CD4-positive, alpha-beta memory T cell (primary cell): ENCODE measurements at places on chromosomes 11 and 22. TPM values are rescaled to one million over a fixed set of nuclear protein-coding genes. Genes with fewer than 3 reads are reported as not detected.
A peak's percentile ranks its signal among the peaks of the same experiment; 100 is the strongest.

DNA sequence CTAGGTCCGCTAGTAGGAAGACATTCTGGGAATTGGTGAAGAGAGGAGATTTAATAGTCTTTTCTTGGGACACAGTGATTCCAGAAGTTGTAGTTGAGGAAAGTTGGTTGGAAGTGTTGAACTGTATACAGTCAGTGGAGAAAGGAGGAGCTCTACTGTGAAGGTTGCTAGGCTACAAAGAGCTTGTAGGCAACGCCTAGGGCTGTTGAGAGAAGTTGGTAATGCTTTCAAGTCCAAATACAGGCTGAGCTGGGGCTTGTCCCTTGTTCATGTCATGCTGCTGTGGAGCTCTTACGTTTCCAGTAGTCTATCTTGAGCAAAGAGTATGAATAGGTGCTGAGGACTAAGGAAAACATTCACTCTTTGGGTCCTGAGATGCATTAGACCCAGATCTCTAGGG lies 1.1 kb downstream of the TBCEL start:
- DNase-seq: no peak

DNA sequence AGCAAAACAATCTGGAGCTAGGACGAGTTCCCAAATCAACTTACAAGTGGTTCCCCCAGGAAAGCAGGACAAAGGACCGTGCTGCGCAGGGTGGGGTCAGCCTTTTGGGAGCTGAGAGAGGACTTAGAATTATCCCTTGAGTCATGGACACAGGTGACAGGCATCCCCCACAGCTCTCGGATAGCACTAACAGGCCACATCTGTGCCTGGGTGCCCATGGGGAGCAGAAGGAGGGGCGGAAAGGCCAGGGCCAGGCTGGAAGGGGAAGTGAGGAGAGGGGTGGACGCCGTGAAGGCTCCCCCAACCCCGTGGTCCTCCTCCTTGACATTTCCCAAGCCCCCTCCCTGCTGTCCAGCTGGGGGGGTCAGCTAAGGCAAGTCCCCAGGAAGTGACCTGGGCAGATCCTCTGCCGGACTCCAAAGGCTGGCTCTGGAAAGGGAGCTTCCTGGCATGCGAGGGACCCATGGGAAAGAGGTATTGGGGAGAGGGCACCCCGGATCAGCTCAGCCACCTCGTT lies 31.6 kb upstream of the A4GALT start:
- DNase-seq: no peak

GRCh38 chr22:28620244-28620922 lies 59.3 kb downstream of the TTC28 start:
- no peak for DNase-seq

The SYCE3 gene
- 0.83 TPM for polyA plus RNA-seq

- no peak for DNase-seq
Observed at GRCh38 chr11:115778928-115779650, 274.9 kb upstream of the CADM1 start.

The C2CD3 gene
- polyA plus RNA-seq: 11.0 TPM

GRCh38 chr11:108568195-108568858 lies 25.2 kb downstream of the EXPH5 start:
- no peak for DNase-seq

- DNase-seq: no peak
Observed at GRCh38 chr11:123945132-123945531, 1.5 kb upstream of the OR6T1 start.

GRCh38 chr22:23796461-23796860 lies 9.7 kb downstream of the SMARCB1 start:
- DNase-seq: no peak

DNA sequence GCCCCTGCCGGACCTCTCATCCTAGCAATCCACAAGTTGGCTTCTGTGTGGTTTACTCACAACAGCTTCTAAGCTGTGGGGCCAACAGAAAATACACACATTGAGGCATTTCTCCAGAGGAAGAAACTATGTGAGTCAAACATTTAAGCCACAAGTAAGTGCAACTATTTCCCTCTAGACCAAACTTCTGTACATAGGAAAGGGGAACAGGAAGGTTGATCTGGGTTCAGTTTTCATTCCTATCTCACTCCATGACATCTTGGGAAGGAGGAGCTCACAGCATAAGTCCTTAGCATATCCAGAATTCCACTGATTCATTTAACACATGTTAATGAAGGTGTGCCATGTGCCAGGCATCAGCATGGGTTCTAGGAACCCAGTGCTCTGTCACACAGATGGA lies 72.8 kb upstream of the PICALM start:
- no peak for DNase-seq

GRCh38 chr22:27982106-27982505 lies 63.0 kb upstream of the PITPNB start:
- no peak for DNase-seq

DNA sequence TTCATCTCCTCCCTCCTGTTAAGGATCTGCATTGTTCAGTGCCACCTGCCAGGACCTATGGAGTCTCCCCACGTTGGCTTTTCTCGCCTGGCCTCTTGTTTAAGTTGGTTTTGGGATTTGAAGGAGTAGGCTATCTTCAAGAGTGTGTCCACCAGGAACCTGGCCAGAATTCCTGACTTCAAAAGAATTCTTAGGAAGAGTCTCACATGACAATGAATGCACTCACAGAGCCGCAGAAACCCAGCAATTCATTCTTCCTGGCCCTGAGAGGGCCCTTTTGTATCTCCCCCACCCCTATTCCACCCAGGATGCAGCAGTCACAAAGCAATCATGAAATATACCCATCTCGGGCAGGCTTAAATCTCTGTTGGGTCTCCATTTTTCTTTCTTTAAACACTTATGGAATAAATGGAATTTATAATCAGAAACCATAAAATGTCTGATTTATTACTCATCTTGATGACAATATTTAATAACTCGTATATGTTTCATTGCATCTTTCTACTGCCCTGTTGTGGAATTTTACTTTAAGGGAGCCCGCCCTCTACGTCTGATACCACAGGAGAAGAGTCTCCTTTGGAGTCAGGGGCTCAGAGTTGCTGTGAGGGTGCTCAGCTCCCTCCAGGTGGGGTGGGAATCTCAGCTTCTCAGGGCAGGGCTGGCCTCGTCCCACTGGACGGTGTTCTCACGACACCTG lies 507.0 kb downstream of the NTM start:
- DNase-seq: no peak

DNA sequence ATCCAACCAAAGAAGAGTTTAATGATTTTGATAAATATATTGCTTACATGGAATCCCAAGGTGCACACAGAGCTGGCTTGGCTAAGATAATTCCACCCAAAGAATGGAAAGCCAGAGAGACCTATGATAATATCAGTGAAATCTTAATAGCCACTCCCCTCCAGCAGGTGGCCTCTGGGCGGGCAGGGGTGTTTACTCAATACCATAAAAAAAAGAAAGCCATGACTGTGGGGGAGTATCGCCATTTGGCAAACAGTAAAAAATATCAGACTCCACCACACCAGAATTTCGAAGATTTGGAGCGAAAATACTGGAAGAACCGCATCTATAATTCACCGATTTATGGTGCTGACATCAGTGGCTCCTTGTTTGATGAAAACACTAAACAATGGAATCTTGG lies 23.9 kb downstream of the KDM4D start:
- DNase-seq: no peak

DNA sequence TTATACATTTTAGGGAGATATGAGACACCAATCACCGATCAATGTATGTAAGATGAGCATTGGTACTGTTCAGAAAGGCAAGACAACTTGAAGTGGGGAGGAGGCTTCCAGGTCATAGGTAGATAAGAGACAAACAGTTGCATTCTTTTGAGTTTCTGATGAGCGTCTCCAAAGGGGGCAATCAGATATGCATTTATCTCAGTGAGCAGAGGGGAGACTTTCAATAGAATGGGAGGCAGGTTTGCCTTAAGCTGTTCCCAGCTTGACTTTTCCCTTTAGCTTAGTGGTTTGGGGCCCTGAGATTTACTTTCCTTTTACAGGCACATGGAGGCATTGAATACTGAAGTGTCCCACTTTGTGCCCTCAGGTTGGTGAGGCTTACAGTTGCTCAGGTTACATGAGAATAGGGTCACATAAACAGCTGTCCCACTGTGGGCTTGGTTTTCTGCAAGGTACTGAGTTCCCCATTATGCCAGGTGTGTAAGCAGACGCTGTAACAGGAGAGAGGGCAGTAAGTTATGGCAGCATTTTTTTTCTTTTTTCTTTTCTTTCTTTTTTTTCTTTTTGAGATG lies 129.8 kb upstream of the SERPIND1 start:
- no peak for DNase-seq

DNA sequence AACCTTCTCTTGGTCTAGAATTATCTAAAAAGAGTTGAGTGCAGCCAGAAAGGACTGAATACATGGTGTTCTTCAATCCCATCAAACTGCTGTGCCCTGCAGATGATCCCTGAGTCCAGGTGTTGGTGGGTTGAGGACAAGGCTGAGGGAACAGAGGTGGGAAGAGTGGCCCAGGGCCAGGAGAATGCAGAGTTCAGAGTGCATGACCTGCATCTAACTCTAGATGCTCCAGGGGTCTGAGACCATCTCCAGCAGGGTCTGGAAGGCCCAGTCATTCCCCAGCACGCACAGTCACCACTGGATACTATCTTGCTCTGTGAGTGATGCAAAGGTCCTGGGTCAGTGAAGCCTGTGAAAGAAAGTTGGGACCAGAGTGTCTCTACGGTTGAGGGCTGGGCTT lies 2.1 kb upstream of the VPREB1 start:
- no peak for DNase-seq

DNA sequence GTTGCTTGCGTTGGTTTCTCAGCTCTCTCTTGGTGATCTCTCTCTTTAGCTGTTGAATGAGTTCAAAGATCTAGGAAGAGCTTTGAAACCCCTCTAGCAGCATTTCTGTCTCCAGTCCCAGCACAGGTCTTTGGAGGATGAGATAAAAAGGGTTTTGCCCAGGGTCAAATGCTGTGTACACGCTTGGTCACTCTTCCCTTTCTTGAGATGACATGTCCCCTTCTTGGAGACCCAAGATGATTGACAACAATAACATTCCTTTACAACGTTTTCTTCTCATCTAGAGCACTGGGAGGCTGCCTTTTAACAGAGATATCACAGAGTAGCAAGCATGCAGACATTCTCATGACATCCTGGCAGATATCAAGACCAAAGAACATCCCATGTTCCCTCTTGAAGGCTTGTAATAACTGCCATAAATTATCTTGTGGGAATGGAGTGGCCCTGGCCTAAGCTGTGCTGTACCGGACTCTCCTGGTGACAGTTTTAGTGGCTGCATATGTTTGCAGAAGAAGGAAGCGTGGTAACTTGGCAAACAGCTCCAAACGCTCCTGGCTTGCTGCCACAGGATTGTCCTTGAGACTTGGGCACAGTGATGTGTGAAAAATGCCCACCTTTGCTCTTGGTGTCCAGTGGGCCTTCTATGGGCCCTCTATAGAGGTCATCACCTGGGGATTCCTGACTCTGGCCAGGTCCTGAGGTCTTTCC lies 107.8 kb downstream of the PTPRJ start:
- no peak for DNase-seq

The UBQLNL gene
- polyA plus RNA-seq: not detected

GRCh38 chr22:39287076-39287725 lies 32.2 kb downstream of the RPL3 start:
- DNase-seq: no peak

- no peak for DNase-seq
Observed at GRCh38 chr22:46797355-46797754, 34.9 kb downstream of the TBC1D22A start.

GRCh38 chr11:46047520-46047919 lies 73.7 kb downstream of the PHF21A start:
- no peak for DNase-seq

GRCh38 chr22:42335839-42336378 lies 65.5 kb upstream of the TCF20 start:
- DNase-seq: no peak

DNA sequence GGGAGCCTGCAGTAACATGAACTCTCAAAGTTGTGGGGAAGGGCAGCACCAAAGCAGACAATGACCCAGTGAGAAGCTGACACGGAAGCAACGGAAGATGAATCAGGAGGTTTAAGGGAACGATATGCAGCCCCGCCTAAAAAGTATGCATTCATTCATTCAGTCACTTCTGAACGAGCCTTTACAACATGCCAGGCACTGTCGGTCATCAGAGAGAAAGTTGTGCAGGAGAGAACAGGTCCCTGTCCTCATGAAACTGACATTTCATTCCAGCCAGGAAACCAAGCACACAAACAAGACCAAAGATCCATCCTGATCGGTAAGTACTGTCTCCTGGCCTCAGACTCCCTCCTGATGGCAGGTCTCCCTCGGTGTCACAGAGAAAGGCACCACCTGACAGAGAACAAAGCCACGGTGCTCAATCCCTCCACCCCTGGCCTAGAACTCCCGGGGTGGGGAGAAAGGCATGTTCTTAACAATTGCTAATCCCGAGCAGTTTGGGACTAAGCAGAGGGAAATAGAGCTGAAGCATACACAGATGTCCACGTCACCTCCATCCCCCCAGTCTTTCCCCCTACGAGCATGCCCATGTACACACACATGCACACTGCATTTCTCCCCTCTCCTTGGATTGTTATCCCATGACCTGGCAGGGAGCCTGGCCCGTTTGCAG lies 49.3 kb downstream of the LRFN4 start:
- DNase-seq: no peak

- DNase-seq: no peak
Observed at GRCh38 chr11:116352881-116353280, 419.9 kb downstream of the BUD13 start.

The ATP5MG gene
- polyA plus RNA-seq: 595 TPM

GRCh38 chr11:46338988-46339666 lies 8.1 kb upstream of the DGKZ start:
- no peak for DNase-seq

GRCh38 chr11:12673924-12674570 lies at the start of gene TEAD1:
Gene TEAD1, plus strand, starts transcription at chr11:12674421.
- peak; percentile 87 for DNase-seq

The CCDC179 gene
- not detected for polyA plus RNA-seq

DNA sequence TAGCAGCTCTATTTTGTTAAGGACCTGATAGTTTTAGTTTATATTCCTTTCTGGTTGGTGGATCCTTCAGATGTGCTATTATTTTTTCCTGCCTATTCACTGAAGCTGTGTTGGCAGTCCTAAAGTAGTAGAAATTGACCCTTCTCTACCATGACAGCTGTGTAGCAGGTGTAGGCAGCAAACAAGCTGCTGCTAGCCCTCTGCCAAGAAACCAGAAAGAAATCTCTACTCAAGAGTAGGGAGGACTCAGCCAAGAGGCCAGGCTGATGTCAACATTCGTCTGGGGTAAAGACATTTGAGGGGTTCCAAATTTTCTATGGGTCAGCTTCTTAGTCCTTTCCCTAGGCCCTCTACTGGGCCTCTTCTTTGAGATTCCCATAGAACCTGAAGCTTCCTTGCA lies 51.2 kb downstream of the CSTF3 start:
- DNase-seq: no peak

The PLEKHA7 gene
- 1.6 TPM for polyA plus RNA-seq

- DNase-seq: no peak
Observed at GRCh38 chr11:24688981-24689380, 192.1 kb downstream of the LUZP2 start.

- peak; percentile 31 for DNase-seq
Observed at GRCh38 chr11:123434262-123434661, 4.2 kb downstream of the GRAMD1B start.
